Non-pigmented ciliary epithelial cell (primary cell): ENCODE measurements at places on chromosomes 12 and 14.

DNA sequence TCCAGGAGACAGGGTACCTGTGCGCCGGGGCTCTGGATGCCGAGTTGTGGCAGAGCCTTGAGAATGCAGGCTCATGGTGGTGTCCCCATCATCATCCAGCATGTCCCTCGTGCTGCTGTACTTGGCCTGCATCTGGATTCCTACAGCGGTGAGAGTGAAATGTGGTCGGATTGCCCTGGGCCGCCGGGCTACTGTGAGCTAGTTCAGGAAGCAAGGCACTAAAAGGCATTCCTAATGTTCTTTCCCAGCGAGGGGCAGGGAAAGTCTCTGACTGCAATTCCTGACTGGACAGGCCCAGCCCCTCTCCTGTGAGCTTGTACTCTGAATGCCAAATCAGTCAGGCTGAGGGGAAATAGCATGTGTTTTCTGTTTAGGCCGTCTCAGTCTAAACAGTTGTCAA lies at the start of gene CLEC1A:
Gene CLEC1A (minus strand): TSS at position 195 of the 400 bp plus-strand sequence. CDS start 63 bp downstream, at position 132.
- no peak for DNase-seq

GRCh38 chr12:21151184-21151583 lies 20.2 kb downstream of the SLCO1B1 start:
- DNase-seq: no peak

GRCh38 chr14:61710853-61711817 lies 15.8 kb downstream of the HIF1A start:
- DNase-seq: no peak

DNA sequence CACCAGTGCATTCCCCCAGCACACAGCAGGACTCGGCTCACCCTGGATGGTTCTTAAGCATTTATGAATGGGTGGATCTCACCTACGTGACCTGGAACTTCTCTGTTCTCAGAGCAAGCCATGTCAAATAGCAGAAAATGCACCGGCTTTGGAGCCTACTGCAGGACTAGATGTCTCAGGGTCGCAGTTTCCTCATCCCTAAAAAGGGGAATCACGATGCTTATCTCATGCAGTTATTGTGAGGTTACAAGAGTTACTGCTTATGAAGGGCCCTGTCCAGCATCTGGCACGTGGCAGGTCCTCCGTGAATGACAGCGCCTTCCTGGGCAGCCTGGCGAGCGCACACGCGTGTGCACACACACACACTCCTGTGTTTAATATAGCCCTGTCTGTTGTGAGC lies 128.5 kb downstream of the ETV6 start:
- no peak for DNase-seq

DNA sequence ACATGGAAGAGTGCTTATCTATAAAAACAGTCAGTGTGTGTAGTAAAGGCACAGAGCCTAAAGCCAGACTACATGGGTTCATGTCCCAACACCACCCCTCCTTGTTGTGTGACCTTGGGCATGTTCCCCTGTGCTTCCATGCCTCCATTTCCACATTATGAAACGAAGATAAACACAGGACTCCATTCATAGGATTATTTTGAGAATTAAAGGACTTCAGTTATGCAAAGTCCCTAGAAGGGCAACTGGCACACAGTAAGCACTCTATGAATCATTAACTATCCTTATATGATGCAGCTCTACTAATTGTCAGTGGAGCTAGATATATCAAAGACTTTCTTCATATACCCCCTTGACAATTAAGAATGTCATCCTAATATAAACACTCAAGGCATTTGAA lies 17.8 kb downstream of the IFNG-AS1 start:
- no peak for DNase-seq

- no peak for DNase-seq
Measured at GRCh38 chr12:121828306-121828705, 24.5 kb downstream of the SETD1B start.

- DNase-seq: no peak
Measured at GRCh38 chr14:77144412-77145115, 3.0 kb upstream of the ZDHHC22 start.

GRCh38 chr12:21169878-21170472 lies 39.0 kb downstream of the SLCO1B1 start:
- DNase-seq: no peak

- no peak for DNase-seq
Measured at GRCh38 chr14:59103396-59103795, 85.1 kb upstream of the DAAM1 start.

DNA sequence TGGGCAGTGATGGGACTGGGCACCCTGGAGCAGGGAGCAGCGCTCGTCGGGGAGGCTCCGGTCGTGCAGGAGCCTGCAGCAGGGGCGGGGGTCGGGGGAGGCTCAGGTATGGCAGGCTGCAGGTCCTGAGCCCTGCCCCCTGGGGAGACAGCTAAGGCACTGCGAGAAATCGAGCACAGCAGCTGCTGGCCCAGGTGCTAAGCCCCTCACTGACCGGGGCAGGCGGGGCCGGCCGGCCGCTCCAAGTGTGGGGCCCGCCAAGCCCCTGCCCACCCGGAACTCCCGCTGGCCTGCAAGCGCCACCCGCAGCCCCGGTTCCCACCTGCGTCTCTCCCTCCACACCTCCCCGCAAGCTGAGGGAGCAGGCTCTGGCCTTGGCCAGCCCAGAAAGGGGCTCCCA lies 326.8 kb upstream of the TMTC1 start:
- DNase-seq: no peak

GRCh38 chr12:114747012-114747858 lies 63.3 kb upstream of the TBX3 start:
- DNase-seq: no peak

- DNase-seq: no peak
Measured at GRCh38 chr14:104939666-104940410, 15.2 kb downstream of the PLD4 start.

DNA sequence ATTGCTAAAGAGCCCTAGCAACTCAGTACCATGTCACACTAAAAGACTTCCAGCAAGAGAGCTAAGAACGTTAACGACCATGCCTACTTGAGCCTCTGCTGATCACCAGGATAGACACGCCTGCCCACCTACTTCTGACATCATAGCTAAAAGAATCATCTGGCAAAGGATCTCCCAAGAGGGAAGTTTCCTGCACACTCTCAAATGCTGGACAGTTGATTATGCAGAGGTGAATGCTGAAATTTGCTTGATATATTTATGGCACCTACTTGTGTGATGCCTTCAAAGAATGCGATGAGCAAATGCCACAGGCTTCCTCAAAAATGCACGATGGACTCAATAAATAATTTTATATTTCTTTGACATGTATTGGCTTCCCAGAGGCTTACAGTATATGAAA lies 113.6 kb downstream of the GALC start:
- DNase-seq: no peak

GRCh38 chr12:52602552-52602951 lies 1.3 kb upstream of the KRT72 start:
- no peak for DNase-seq

DNA sequence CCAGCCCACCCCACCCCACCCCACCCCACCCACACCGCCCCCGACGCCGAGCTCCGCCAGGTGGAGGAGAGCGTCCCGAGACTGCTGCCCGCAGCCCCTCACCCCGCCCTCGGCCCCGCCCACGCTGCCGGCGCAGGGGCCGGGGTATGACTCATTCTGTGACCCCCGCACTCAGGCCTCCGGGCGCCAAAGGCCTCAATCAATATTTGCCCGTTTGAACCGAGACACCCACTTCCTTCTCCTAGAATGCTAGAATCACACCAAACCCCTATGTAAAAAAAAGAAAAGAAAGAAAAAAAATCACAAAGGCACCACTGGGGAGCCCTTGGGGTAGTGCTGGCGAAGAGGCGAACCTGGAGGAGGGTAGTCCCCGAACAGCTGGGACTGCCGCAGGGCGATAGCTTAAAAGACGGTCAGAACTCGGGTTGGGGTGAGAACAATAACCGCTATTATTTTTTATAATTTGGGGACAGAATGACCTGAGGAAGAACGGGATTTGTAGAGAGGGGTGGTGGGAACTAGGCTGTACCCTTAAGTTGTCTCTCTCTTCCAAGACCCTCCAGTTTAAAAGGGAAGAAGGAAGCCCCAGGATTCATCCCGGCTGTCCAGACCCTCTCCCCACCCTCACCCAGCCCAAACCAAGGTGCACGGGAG lies 894 bp downstream of the KRT8 start:
- no peak for DNase-seq

- DNase-seq: no peak
Measured at GRCh38 chr14:34254031-34254430, 208.0 kb downstream of the SPTSSA start.
